ENCODE measurements at places on chromosomes 5 and 9.

DNA sequence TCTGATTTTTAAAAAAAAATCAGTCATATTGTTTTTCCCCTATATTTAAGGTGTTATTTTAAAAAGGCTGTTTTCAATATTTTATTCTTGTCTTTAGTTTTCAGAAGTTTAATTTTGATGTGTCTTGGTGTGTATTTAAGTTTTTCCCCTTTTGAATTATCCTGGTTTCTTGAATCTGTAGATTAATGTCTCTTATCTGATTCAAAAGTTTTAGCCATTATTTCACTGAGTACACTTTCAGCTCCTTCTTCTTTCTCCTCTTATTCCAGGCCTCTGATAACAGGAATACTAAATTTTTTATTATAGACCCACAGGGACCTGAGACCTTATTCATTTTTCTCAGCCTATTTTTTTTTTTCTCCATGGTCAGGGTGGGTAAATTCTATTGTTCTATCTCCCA lies 81.8 kb downstream of the PPIC start:
- no peak for DNase-seq

- no peak for DNase-seq
These were observed 1389.2 kb upstream of the NUDT12 start for GRCh38 chr5:104951829-104952228.

- no peak for DNase-seq
These were observed 119.4 kb downstream of the CDH10 start for GRCh38 chr5:24525414-24525813.

DNA sequence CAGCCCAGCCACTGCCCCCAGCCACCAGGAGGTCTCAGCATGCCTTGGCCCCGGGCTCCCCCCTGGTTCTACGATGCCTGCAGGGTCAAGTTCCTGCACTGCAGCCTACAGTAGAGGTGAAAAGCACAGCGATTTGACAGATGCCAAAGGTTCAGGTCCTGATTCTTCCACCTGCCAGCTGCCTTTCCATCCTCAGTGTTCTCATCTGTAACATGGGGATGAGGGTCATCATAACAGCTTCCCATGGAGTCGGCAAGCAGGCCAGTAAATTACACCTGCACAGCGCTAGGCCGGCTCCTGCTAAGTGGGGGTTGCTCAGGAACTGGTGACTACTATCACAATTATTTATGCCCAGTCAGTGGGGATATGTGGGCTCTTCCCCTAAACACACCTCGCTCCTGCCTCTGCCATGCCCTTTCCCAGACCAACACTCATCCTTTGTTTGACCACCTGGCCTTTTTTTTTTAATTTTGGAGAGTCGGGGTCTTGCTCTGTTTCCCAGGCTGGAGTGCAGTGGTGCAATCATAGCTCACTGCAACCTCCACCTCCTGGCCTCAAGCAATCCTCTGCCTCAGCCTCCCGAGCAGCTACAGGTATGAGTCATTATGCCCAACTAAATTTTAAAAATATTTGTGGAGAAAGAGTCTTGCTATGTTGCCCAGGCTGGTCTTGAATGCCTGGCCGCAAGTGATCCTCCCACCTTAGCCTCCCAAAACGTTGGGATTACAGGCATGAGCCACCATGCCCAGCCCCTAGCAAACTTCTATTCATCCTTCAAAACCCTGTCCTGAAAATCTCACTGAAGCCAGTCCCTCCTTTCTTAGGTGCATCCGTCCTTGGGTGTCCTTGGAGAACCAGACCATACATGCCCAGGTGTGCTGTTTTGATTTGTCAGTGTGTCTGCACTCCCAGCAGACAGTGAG lies 6.4 kb downstream of the ENG start:
- no peak for DNase-seq

DNA sequence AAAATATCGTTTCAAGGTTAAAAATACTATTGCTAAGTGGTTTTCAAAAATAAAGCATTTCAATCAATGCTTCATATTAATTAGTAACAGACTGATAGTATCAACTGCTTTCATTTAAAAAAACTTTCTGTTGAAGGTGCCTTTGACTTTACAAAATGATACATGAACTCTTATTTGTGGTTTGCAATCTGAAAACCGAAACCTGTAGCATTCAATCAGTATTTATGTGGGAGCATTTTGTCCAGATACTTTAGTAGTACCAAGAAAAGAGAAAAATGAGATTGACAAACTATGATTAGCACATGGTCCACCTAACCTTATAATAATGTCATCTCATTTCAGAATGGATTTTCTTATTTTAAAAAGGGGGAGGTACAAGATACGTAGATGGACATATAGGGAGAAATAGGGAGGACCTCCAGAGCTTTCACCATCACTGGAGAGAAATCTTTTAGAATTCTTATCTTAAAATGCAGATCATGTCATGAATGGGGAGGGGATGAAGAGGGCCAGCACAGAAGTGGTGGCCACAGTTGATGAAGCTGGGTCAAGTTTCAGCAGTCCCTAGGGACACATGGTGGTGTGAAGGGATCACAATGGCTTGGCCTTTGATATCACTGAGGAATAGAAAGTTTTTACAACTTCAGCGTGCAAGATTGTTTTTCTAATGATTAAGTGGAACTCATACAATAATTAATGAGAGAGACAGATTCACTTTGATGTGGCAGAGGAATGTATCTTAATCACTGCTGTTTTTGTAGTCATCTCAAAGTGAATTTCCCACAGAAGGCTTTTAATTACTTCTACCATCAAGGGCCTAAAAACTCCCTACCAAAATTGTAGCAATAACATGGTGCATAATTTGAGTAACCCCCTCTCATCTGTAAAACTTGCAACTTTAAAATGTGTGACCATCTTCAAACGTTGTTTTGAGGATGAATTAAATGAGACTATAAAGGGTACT lies 322.3 kb upstream of the EDIL3 start:
- no peak for DNase-seq

GRCh38 chr9:128607642-128608350 lies 48.9 kb downstream of the DYNC2I2 start:
- DNase-seq: no peak

DNA sequence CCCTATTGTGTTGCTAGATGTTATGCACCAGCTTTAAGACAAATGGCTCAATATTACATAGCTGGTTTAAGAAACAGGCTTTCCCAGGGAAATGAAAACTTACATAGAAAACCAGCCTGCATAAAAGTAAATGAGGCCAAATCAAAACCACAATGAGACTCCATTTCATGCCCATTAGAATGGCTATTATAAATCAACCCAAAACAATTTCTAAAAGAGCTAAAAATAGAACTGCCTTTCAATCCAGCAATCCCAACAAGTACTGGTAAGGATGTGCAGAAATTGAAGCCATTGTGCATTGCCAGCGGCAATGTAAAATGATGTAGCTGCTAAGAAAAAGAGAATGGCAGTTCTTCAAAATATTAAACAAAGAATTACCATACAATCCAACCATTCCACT lies 1170.0 kb upstream of the CDH9 start:
- DNase-seq: no peak

DNA sequence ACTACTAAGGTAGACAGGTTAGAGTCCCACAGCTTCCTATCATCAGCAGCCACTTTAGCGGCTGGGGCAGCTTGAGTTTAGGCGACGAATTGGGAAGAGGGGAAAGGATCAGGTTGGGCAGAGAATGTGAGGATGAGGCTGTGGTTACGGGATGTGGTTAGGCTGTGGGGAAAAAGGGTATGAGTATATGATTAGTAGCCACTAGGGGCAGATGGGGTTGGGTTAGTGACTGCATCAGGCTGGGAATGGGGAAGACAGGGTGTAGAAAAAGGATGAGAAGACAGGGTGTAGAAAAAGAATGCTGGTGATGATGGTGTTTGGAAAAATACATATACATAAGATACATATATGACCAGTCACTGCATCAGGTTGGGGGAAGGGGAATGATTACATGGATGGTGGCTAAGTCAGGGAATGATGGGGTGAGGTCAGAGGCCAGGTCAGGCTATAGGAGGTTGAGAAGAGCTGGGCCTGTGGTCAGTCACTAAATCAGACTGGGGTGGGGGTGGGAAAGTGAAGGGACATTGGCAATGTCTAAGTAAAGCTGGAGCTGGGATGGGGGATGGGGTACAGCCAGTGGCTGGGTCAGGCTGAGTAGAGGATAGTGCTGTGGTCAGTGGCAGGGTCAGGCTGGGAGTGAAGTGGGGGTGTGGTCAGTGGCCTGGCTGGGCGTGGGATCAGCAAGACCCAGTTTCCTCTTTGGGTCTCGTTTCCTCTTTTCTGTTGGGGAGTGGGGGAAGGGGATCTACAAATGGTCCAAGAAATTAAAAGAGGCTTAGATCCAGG lies 2.1 kb downstream of the TLN1 start:
- no peak for DNase-seq

DNA sequence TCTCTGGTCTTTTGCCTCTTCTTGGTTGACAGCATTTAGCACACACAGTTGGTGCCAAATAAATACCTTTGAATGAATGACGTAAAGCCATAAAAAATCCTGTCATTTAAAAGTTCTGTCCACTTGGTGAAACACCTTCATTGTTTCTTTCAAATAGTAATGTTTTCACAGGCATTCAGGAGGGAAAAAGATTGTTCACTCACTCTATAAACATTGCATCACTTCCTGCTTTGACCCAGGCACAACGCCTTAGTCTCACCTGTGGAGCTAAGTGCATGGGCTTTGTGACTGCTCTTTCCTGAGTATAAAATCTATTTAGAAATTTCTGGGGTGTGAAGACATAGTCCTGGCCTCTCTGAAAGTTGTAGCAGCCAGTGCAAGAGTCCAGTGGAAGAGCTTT lies 88.9 kb upstream of the CXCL14 start:
- no peak for DNase-seq

- no peak for DNase-seq
These were observed 20.1 kb upstream of the TBC1D9B start for GRCh38 chr5:179927824-179928223.

DNA sequence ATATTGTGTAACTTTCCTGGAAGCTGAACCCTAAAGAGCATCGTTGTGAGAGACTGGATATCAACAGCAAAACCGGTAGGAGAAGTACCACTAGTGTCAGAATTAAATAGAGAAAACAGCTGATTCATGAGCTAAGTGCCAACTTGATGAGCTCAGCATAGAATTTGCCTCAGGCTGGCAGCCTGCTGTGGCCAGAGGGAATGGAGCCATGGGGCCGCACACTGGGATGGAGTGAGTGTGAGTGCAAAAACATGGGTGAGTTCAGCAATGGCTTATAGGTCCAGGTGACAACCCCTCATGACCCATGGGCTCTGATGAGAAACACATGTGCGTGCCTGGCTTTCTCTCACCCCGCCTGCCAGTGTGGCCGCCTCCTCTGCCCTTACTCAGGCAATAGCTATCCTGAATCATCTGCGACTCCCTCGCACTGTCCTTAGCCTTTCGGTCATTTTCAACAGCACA lies 25.4 kb downstream of the ADAMTS16 start:
- no peak for DNase-seq

DNA sequence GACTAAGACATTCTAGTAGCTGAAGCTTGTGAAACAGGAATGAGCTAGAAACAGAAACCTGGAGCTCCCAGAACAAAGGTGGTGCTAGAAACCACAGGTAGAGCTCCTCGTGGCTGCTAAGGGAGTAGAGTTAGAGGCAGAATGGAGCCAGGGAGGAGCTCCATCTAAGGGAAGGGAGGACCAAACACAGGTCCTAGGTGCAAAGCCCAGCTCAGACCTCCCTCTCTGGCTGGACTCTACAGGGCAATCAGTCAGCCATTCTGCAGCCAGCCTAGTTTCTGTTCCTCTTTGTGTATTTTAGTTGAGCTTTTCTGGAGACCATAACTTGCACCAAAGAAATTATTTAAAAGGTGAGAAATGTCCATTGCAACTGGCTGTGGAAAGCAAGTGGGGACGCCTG lies 70.4 kb downstream of the CRB2 start:
- no peak for DNase-seq

- DNase-seq: no peak
These were observed 5.7 kb downstream of the PDE6A start for GRCh38 chr5:149938791-149939358.

DNA sequence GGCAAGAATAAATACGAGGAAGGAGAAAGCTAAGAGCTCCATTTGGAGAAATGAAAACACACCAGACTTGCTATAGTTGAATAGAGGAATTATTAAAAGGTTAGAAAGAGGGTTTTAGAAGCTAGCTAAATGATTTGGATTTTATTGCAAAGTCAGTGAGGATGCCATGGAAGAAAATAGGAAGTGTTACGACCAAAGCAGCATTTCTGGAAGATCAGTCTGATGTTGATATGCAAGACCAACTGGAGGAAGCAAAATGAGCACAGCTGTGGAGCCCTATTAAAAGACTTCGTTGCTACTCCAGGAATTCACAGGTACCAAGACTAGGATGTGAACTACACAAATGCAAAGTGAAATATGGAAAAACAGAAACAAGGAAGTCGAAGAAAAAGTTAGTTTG lies 2.1 kb downstream of the DHX29 start:
- DNase-seq: no peak

- DNase-seq: no peak
These were observed 27.8 kb upstream of the PRDM12 start for GRCh38 chr9:130636648-130637020.

- DNase-seq: no peak
These were observed 70.7 kb downstream of the COX7C start for GRCh38 chr5:86688406-86688805.

DNA sequence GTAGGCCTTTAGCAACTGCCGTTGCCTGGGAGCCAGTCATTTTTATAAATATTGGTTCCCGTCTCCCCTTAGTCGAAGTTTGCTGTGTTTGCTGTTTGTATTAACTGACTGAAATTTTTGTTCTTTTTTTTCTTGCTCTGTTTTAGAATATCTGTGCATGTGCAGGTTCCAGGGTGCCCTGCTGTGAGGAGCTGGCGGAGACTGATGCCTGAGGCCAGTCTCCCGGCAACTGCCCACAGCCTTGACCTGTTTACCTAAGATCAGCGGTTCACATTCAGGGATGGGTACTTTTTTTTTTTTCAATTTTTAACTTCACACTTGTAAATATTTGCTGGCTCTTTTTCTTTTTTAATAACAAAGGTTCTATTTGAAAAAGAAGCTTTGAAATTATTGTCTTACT lies 262.6 kb upstream of the ADAMTS16 start:
- no peak for DNase-seq

GRCh38 chr9:94908011-94908563 lies 181.6 kb downstream of the AOPEP start:
- DNase-seq: no peak

DNA sequence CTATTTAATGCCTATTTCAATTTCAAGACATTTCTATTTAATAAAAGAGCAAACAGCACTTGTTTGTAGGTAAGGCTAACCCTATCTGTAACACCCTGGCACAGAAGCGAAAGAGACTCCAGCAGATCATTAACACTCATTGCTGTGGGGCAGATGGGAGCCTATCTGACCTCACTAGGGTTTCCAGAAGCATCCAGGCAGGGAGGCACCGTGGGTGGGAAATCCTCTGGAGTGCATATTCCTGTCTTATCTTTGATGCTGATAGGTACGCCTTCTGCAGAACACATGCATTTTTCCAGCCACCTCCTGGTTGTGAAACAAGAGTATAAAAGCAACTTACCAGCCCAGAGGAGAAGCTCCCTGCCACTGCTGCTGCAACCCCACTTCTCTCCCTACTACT lies 233.7 kb downstream of the GLIS3 start:
- no peak for DNase-seq

GRCh38 chr9:35395076-35395705 lies 94.7 kb upstream of the RUSC2 start:
- DNase-seq: no peak

Data from CD4-positive, CD25-positive, alpha-beta regulatory T cell (primary cell).